ENCODE measurements at places on chromosomes 3 and 15. TPM values are rescaled to one million over a fixed set of nuclear protein-coding genes. Genes with fewer than 3 reads are reported as not detected.
A peak's percentile ranks its signal among the peaks of the same experiment; 100 is the strongest.

GRCh38 chr3:169327546-169328356 lies 335.8 kb downstream of the MECOM start:
- no peaks in the 10 kb centered on the region for H3K27me3 ChIP-seq
- H3K4me3 ChIP-seq: no peak overlapping the region
- peaks cover 3% of the 10 kb centered on the region for H3K4me1 ChIP-seq
- H3K27ac ChIP-seq: no peak overlapping the region
- DNase-seq: no peak

Gene SIAH2
- 22.4 TPM for total RNA-seq

Gene PRKAR2A
- total RNA-seq: 59.6 TPM

Gene SLCO2A1
- 101 TPM for total RNA-seq

Gene SUCNR1
- 1.4 TPM for total RNA-seq

DNA sequence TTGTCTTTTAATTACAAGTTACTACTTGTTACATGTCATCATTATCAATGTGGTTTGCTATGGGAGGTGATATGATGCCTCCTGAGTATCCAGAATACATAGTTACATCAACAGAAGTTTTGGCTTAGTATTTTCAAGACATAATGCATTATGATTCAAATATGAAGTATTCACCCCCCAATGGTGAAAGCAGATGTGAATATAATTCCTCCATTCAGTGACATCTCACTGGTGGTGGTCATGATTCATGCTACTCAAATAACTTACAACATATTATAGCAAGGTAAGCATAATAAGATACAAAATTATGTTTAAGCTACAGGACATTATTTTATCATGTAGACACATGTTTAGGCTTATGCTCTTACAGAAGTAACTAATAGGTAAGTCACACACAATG lies 34.9 kb upstream of the TTBK2 start:
- H3K36me3 ChIP-seq: peaks cover 12% of the 10 kb centered on the region
- no peak overlapping the region for H3K27ac ChIP-seq
- H3K4me1 ChIP-seq: peaks cover 1% of the 10 kb centered on the region
- H3K4me3 ChIP-seq: no peak overlapping the region
- DNase-seq: no peak

Gene TAGLN3
- not detected for total RNA-seq

Gene SLC51B
- not detected for total RNA-seq

- H3K27me3 ChIP-seq: no peaks in the 10 kb centered on the region
- H3K27ac ChIP-seq: no peak overlapping the region
- H3K36me3 ChIP-seq: no peaks in the 10 kb centered on the region
- H3K4me3 ChIP-seq: no peak overlapping the region
These were observed 27.4 kb downstream of the SCG5 start for GRCh38 chr15:32668942-32669341.

Gene RPUSD3
- 19.8 TPM for total RNA-seq

GRCh38 chr3:145906301-145906700 lies 254.7 kb downstream of the PLOD2 start:
- no peaks in the 10 kb centered on the region for H3K4me1 ChIP-seq
- no peak overlapping the region for H3K4me3 ChIP-seq
- H3K36me3 ChIP-seq: no peaks in the 10 kb centered on the region
- H3K27me3 ChIP-seq: no peaks in the 10 kb centered on the region

- no peak overlapping the region for H3K4me3 ChIP-seq
- no peaks in the 10 kb centered on the region for H3K36me3 ChIP-seq
- no peak for DNase-seq
- no peaks in the 10 kb centered on the region for H3K4me1 ChIP-seq
- H3K27me3 ChIP-seq: no peaks in the 10 kb centered on the region
These were observed 29.5 kb upstream of the OSTN start for GRCh38 chr3:191169566-191169965.

DNA sequence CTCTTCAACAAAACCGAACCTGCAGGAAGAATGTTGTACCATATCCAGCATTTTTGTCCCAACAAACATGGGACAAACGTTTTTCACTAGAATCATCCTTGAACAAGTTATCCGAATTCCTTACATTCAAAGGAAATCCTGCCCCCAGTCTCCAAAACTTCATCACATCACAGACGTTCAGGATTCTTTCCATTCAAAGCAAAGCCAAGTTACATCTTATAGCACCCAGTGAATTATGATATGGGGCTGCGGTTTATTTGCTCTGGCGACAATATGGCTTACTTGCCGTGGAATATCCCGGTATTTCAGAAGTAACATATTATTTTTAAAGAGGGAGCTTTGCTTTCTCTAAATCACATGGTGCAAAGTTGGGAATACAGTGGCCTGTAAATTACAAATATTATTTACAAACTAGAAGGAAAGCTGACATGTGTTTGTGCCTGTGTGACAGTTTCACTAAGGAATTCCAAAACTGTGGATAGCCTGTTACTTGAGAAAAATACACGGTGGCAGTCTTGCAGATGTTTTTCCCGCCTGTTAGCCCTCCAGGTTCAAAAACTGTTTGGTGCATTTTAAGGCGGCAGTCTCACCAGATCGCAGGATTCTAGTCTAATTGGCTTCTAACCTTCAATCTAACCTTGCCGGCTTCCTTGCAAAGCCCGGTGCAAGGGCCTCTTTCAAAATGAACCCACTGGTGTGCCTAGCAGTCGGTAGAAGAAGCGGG lies 736 bp upstream of the MBNL1 start:
- peak overlapping the region; percentile 69 for H3K27ac ChIP-seq
- peak overlapping the region; percentile 86 for H3K4me3 ChIP-seq
- H3K36me3 ChIP-seq: no peaks in the 10 kb centered on the region
- no peaks in the 10 kb centered on the region for H3K27me3 ChIP-seq
- H3K4me1 ChIP-seq: peaks cover 5% of the 10 kb centered on the region
- DNase-seq: no peak

DNA sequence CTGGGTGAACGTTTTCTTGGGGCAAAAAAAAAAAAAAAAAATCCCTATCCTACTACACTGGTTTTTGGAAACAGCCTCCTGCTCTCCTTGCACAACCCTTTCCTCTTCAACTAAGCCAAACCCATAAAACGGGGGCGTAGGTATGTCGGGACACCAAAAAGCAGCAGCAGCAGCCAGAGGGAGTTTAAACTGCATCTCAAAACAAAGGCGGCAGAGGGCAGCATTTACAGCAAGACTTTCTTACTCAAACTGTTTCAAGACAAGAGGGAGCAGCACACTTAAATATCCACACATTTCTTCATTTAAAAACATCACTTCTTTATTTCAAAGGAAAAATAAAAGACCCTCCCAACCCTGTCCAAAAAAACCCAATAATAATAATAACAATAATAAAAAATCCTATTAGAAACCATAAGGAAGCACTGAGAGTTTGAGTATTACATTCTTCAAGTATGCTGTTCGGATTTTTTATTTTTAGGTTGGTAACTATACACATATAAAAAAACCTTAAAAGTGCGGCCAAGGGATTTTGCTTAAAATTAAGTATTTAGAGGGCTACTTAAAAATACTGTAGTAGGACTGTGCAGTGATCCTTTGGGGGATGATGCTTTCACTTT lies 43.9 kb upstream of the PLXND1 start:
- H3K27ac ChIP-seq: no peak overlapping the region
- H3K4me1 ChIP-seq: no peaks in the 10 kb centered on the region
- no peak overlapping the region for H3K4me3 ChIP-seq

Gene SACM1L
- 44.5 TPM for total RNA-seq

DNA sequence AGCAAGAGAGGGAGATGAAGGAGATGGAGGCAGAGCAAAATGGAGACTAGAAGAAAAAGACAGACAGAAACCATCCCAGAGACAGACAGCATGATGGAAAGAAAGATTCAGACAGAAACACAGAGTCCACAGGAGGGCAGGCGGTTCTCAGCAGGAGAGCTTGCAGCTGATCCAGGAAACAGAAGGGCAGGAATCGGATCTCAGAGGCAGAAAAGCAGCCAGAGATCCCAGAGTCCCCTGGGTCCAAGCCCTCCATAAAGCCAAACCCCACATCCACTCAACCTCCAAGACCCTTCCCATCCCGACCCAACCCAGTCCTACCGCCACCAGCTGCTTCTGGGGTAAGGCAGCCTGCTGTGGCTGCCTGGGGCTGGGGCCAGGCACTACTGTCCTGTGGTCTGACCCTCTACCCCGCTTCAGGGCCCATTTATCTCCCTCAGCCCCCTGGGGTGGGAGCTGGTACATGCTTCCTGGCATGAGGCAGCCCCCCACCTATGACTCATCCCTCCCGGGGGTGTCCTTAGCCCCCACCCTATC lies at the start of gene UCN2:
Gene UCN2 (minus strand): TSS at position 400 of the 537 bp plus-strand sequence. CDS start 657 bp downstream, outside the sequence.
- H3K27me3 ChIP-seq: no peaks in the 10 kb centered on the region
- no peak for DNase-seq
- H3K36me3 ChIP-seq: no peaks in the 10 kb centered on the region
- H3K4me1 ChIP-seq: no peaks in the 10 kb centered on the region
- no peak within 1 kb of the TSS for H3K27ac ChIP-seq
- no peak within 1 kb of the TSS for H3K4me3 ChIP-seq

GRCh38 chr15:51768018-51768417 lies 16.6 kb downstream of the TMOD2 start:
- H3K4me1 ChIP-seq: no peaks in the 10 kb centered on the region
- DNase-seq: no peak
- H3K4me3 ChIP-seq: no peak overlapping the region
- no peaks in the 10 kb centered on the region for H3K36me3 ChIP-seq

DNA sequence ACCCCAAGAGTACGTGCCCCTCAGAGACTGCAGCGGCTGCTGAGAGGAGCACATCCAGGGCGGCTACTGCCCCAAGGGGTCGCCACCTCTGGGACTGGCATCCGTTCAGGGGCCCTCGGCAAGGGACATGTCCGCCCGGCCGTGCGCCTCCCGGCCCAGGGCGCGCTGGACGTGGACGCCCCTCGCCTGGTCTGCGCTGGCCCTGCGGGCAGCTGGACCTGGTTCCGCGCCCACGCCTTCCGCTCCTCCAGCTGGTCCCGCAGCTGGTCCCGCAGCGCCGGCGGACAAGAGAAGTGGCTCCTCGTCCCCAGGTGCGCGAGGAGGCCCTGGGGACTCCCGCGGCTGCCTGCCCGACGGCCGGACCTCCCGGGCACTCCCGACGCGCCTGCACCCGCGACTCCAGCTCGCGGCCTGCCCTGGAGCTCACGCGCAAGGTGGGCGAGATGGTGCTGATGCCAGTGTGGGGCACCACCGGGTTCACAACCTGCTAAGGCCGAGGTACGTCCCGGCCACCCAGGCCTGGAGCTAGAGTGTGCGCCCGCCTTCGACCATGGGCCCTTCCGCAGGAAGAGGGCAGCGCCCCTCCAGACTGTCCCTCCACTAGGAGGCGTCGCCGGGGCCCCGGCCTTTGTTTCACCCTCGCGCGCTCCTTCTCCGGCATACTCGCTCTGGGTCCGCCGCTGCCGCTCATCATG lies 14.4 kb upstream of the GP9 start:
- no peaks in the 10 kb centered on the region for H3K36me3 ChIP-seq
- no peak overlapping the region for H3K27ac ChIP-seq

Gene TMEM42
- total RNA-seq: 7.9 TPM

DNA sequence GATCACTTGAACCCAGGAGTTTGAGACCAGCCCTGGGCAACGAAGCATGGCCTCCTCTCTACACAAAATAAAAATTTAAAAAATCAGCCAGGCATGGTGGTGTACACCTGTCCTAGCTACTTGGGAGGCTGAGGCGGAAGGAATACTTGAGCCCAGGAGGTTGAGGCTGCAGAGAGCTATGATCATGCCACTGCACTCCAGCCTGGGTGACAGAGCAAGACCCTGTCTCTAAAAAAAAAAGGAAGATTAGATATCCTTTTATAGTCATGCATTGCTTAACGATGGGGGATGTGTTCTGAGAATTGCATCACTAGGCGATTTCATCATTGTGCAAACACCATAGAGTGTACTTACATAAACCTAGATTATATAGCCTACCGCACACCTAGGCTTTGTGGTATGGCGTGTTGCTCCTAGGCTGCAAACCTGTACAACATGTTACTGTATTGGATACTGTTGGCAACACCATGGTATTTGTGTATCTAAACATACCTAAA lies 12.6 kb downstream of the ALAS1 start:
- H3K27me3 ChIP-seq: no peaks in the 10 kb centered on the region
- no peak overlapping the region for H3K27ac ChIP-seq
- no peaks in the 10 kb centered on the region for H3K4me1 ChIP-seq
- no peak for DNase-seq
- no peaks in the 10 kb centered on the region for H3K36me3 ChIP-seq

DNA sequence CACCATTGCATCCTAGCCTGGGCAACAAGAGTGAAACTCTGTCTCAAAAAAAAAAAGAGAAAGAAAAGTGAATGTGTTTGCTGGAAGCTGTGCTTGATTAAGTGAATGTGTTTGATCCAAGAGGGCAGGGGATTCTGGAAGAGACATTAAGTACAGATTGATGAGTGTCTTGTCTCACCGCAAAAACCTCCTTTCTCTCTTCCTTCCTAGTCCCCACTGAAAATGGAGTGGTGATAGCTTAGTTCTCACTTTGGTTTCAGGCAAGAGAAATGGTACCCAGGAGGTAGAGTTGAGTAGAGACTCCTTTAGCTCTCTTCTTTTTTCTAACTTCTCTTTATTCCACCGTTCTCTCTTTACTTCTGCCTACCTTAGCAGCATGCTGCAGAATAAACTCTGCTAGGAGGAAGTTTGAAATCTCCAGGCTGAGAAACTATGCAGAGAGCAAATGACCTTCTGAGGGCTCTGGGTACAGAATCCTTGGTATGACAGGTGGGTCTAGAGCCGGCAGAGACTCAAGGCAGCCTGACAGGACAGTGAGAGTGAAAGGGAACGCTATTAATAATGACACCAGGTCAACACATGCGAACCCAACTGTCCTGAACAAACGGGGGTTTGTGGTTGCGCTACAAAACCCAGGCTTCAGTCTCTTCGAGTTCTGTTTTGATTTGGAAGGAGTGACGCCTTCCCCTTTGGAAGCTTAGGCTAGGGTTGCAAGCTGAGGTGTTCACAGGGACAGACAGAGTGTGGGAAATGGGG lies 74.9 kb downstream of the SMAD3 start:
- H3K27ac ChIP-seq: no peak overlapping the region
- H3K27me3 ChIP-seq: no peaks in the 10 kb centered on the region
- H3K36me3 ChIP-seq: no peaks in the 10 kb centered on the region
- H3K4me3 ChIP-seq: no peak overlapping the region
- DNase-seq: no peak
- H3K4me1 ChIP-seq: peaks cover 4% of the 10 kb centered on the region

- H3K4me1 ChIP-seq: no peaks in the 10 kb centered on the region
- DNase-seq: no peak
- H3K27ac ChIP-seq: no peak overlapping the region
- H3K36me3 ChIP-seq: no peaks in the 10 kb centered on the region
- no peak overlapping the region for H3K4me3 ChIP-seq
These were observed 35.3 kb downstream of the ABHD17C start for GRCh38 chr15:80730387-80730786.

Gene CPLX3
- not detected for total RNA-seq

Gene CRYBG3
- total RNA-seq: 39.1 TPM

GRCh38 chr15:75021341-75021740 lies 2.0 kb upstream of the PPCDC start:
- H3K27me3 ChIP-seq: no peaks in the 10 kb centered on the region
- no peak overlapping the region for H3K27ac ChIP-seq
- no peak overlapping the region for H3K4me3 ChIP-seq
- H3K36me3 ChIP-seq: no peaks in the 10 kb centered on the region

Gene GRM2
- total RNA-seq: 0.52 TPM

- H3K4me1 ChIP-seq: no peaks in the 10 kb centered on the region
- H3K36me3 ChIP-seq: no peaks in the 10 kb centered on the region
- no peak for DNase-seq
These were observed 803.9 kb downstream of the DIPK2A start for GRCh38 chr3:144775551-144775950.
